8988T (cell line): ENCODE measurements at places on chromosomes 16 and 17.
A peak's percentile ranks its signal among the peaks of the same experiment; 100 is the strongest.

- no peak for DNase-seq
Observed at GRCh38 chr16:6929868-6930267, 402.8 kb upstream of the RBFOX1 start.

DNA sequence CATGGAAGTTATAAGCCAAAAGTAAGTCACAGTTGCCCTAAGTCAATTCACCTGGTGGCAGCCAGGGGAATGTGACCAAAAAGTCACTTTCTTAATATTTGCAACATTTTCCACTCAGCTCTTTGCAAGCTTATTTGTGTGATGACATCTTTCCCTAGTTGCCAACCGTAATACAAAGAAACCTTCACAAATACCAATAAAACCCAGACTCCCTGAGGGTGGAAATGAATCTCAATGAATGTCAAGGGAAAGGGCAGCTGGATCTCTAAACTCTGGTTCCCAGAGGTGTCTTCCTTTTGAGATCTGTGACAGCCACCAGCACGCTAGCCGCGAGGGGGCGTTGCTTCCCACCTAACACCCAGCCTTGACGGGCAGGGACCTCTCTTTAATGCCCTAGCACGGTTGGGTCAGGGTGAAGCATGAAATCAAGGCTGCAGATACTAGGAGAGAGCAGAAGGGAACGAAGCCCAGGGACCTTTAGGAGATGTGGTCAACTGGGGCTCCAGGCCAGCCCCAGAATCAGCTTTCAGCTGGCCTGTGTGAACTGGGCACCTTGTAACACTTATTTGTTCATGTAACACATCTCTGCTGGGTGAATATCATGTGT lies 82.2 kb downstream of the CMC2 start:
- peak; percentile 73 for DNase-seq

- no peak for DNase-seq
Observed at GRCh38 chr16:82955741-82956348, 329.1 kb downstream of the CDH13 start.

DNA sequence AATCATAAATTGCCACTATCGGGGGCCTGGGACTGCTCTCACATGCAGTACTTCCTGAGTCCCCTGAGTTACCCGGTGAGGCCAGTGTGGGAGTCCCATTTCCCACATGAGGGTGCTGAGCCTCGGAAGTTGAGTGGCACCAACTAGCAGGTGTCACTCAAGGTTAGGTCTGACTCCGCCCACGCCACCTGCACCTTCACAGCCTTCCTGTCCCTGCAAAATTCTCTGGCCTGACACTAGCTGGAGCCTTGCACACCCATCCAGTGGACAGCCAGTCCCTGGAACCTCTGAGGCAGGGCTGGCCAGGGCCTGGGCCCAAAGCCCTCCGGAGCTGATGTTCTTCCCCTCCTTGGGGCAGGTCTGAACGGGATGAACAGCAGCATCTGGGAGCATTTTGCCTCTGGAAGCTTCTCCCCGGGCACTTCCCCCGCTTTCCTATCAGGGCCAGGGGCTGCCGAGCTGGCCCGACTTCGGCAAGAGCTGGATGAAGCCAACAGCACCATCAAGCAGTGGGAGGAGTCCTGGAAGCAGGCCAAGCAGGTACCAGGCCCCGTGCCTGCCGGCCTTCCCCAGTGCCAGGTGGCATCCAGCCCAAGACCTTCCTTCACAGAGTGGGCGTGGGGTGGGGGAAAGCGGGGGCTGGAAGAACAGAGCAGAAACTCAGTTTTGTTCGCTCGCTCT lies 21.9 kb downstream of the UNC13D start:
- no peak for DNase-seq

DNA sequence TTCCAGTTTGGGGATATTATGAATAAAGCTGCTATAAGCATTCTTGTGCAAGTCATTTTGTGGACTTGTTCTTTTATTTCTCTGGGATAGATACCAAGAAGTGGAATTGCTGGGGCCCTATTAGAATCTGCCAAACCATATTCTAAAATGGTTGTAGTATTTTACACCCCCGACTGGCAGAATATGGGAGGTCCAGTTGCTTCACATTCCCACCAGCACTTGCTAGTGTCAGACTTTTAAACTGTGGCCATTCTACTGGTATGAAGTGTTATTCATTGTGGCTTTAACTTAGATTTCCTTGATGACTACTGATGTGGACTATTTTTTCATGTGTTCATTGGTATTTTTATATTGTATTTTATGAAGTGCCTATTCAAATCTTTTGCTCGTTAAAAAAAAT lies 18.1 kb upstream of the NUP93 start:
- no peak for DNase-seq

DNA sequence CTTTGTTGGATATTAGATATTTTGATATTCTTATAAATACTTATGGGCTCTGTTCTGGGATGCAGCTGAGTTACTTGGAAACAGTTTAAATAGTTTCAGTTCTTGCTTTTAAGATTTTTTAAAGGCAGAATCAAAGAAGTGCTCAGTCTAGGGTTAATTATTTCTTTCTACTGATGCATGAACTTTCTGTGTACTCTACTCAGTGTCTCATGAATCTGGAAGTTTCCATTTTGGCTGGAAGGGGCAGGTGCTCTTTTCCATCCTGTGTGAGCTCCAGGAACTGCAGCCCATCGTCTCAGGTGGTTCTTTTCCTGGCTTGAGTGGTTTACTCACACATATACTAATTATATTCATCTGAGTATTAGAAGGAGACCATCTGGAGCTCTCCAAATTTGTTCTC lies 61.1 kb upstream of the CPHXL start:
- DNase-seq: no peak

GRCh38 chr16:626787-627453 lies 3.9 kb upstream of the WFIKKN1 start:
- peak; percentile 97 for DNase-seq

GRCh38 chr16:728131-728889 lies 1.4 kb downstream of the HAGHL start:
- no peak for DNase-seq
